BE2C (cell line): ENCODE measurements at places on chromosomes 4 and X.

- DNase-seq, result no peak
These were observed 29.6 kb downstream of the NOP14 start for GRCh38 chr4:2933566-2934076.

- no peak for DNase-seq
These were observed 34.2 kb upstream of the SLIT2 start for GRCh38 chr4:20217521-20217920.

- no peak for DNase-seq
These were observed 91.7 kb downstream of the SPATA18 start for GRCh38 chr4:52142816-52143215.

- no peak for DNase-seq
These were observed 1993.8 kb downstream of the ARAP2 start for GRCh38 chr4:34250562-34250961.

GRCh38 chr4:138945401-138945800 is 70.2 kb upstream of the NOCT start:
- no peak for DNase-seq

- no peak for DNase-seq
These were observed 6.1 kb downstream of the FAT1 start for GRCh38 chr4:186717556-186717955.

GRCh38 chr4:122099896-122100295 is 52.2 kb upstream of the BLTP1 start:
- DNase-seq, result no peak

GRCh38 chr4:2132438-2132837 is 73.3 kb downstream of the NAT8L start:
- DNase-seq, result no peak

GRCh38 chr4:1928356-1929239 is 57.4 kb downstream of the NSD2 start:
- DNase-seq, result no peak

GRCh38 chr4:82721819-82722423 is 76.7 kb downstream of the SCD5 start:
- peak; percentile 67 for DNase-seq

DNA sequence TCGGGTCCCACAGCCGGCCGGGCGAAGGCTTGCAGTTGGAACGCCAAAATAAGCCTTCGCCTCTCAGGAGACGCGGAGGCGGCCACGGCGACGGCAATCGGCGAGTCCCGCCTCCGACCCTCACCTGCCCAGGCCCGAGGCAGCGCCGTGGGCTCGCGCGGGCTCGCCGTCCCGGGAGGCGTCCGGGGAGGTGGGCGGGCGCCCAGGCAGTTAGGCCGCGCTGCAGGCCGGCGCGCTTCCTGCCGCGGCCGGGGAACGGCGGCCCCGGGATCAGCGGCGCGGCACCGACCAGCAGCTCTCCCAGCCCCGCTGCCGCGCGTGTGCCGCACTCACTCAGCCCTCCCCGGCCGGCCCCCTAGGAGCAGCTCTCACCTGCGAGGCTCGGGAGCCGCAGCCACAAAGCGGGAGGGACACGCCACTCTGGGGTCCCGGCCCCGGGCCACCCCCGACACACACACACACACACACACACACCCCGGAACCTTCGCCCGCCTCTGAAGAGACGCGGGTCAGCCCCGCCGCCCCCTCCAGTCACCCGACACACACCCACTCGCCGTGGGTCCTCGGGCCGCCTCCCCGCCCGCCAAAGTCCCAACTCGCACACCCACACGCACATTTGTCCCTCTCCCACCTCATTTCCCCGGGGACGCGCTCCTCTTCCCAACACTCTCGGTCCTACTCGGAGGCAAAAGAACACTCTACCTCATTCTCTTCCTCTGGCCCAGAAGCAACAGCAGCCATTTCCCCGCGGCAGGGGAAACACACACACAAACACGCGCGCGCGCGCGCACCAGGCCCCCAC is at the start of gene CNOT6L:
Gene CNOT6L, minus strand, starts transcription at position 767 of the 802 bp plus-strand sequence. Its CDS starts 60 bp downstream, at position 707.
- DNase-seq, result peak; percentile 73

- DNase-seq, result no peak
These were observed 30.7 kb downstream of the EREG start for GRCh38 chr4:74395633-74396032.

DNA sequence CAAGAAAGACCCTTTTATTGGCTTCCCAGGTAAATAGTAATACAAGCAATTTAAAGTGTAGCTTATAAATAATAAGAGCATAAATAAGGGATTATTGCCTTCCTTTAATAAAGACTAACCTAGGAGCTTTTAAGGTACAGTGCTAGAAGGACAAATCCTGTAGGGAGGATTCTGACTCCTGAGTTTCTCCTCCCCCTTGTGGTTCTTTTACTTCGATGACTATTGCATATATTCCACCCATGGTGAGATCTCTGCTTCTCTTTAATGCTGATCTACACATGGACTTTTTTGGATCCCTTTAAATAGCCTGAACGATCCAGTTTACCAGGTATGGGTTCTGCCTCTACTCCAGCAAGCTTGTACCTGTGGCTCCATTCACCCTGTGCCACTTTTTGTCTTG is 2.5 kb downstream of the GALNT7 start:
- no peak for DNase-seq

DNA sequence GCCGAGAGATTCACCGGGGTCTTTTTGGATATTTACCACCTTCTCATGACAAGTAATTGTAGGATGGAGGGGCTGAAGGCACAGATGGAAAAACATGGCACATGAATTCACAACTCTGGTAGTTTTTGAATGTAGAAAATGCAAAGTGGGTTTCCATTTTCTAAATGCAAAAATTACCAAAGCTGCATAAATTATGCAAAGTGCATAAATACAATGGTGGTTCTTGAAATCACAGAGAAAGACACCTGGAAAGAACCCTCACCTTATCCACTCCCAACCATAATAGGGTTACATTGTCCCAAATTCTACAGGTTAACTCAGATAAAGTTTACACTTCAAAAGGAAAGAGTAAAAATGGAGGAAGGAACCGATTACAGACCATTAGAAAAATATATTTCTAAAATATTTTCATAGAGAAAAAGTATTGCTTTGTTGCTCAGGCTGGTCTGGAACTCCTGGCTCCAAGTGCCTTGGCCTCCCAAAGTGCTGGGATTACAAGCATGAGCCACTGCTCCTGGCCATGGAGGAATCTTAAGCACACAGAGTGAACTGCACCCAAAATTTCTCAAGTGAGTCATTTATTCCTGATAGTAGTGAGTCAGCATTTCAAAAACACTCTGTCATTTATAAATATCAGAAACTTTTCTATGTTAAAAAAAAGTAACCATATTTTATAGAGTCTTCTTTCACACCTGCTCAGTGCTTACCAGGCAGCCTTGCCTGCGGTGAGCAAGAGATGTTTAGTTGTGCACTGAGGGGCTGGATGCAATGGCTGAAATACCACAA is 101.4 kb downstream of the FIP1L1 start:
- no peak for DNase-seq

GRCh38 chr4:89939994-89940393 is 45.3 kb downstream of the MMRN1 start:
- no peak for DNase-seq

GRCh38 chr4:94306713-94307112 is 35.9 kb downstream of the HPGDS start:
- no peak for DNase-seq

DNA sequence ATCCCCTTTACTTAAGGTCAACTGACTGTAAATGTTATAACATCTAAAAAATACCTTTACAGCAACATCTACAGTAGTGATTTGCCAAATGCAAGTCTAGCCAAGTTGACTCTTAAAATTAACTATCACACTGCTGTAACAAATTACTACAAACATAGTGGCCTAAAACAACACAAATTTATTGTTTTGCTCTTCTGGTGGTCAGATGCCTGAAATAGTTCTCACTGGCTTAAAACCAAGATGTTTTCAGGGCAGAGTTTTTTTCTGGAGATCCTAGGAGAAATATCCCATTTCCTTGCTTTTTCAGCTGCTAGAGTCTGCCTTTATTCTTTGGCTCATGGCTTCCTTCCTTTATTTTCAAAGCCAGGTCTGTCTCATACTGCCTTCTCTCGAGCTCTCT is 120.5 kb downstream of the ADGRL3 start:
- DNase-seq, result no peak

DNA sequence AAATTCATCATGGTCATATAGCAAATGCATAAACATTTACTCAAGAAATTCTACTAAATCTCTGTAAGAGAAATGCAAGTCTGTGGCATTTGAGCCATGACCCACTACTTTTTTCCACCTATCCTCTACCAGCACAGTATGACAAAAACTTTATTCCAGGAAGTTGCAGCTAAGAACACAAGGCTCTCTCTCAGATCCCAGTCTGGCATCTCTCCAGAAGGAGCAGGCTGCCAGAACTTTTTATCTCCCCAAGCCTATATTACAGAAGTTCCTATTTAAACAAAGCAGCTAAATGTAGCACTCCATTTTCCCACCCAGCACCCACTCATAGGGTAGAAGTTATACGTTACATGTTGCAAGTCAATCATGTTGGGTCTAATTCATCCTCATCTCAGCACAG is 49.3 kb upstream of the EPGN start:
- no peak for DNase-seq
